ENCODE measurements at places on chromosomes 11 and 22.

DNA sequence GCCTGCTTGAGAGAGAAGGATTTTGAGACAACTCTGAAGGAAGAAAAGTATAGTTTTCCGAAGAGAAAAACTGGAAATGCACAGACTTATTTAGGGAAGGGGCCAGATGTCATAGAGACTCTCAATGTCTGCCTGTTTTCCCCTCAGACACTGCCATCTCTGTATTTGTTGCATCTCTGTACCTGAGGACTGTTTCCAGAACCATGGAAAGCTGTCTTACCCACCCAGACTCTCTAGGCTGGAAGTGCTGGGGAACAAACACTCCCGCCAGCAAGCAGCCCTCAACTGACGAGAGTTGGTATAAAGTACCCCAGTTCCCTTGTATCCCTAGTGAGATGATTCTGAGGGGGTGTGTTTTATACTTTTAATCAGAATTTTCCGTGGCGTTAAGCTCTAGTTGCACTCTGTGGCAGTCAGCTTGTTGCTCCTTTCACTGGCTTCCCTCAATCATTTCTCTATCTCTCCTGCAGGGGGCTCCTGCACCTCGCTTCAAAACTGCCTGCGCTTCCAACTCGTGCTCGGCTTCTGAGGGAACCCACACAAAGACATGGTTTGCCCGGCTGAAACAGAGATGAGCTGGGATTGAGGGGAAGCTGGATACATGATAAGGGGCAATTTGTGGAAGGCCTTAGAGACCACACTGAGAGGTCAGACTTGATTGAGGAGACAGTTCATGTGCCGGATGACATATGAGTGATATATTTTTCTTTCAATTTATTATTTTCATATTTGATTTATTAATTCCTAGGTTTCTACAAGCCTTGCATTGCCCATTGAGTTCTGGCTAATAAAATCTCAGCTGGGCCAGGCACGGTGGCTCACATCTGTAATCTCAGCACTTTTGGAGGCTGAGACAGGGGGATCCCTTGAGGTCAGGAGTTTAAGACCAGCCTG, 36.9 kb upstream of the CLPB start:
- DNase-seq = peak; percentile 41

GRCh38 chr11:30724274-30724673, 138.1 kb upstream of the MPPED2 start:
- no peak for DNase-seq

- no peak for DNase-seq
Observed at GRCh38 chr22:46851941-46852340, 89.5 kb downstream of the TBC1D22A start.

- no peak for DNase-seq
Observed at GRCh38 chr11:35494957-35495490, 30.4 kb downstream of the PAMR1 start.

GRCh38 chr11:19963697-19964387, 196.4 kb downstream of the DBX1 start:
- DNase-seq = no peak

DNA sequence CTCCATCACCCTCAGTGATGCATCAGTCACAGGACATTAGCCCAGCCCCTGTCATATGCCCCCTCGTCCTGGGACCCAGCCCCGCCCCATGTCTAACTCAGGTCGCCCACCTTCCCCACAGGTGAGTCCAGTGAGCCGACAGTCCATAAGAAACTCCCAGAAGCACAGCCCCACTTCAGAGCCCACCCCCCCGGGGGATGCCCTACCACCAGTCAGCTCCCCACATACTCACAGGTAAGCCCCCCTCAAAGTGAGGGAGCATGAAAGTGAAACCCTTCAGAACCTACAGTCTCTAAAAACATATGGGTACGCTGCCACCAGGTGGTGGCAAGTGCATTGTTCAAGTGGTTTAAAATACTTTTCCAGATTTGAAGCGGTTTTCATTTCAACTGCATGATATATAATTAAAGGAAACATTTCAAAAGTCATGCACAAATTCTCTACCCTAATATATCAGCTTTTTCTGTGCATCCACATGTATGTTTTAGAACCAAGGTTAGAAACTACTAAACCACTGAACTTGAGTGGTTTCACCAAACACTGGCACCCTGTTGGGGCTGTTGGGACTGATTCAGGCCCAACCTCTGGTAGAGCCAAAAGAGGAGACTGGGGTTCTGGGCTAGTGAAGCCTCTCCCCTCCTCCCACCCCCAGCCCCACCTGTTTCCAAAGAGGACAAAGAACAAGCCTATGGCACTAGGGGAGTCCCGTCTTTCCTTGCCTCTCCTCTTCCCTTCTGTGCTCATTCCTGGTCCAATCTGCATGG, 17.3 kb downstream of the EPS8L2 start:
- DNase-seq = no peak

GRCh38 chr11:125591649-125592304, 875 bp upstream of the STT3A start:
- DNase-seq = peak; percentile 74

GRCh38 chr11:123977731-123978347, at the start of gene OR10S1:
TSS of gene OR10S1 (minus strand) at chr11:123977781. CDS start at chr11:123977664, 117 bp downstream.
- DNase-seq = no peak

- no peak for DNase-seq
Observed at GRCh38 chr22:23841292-23841691, 2.5 kb upstream of the DERL3 start.

GRCh38 chr22:39439170-39439569, 17.6 kb upstream of the MGAT3 start:
- DNase-seq = no peak

- DNase-seq = no peak
Observed at GRCh38 chr11:629237-629583, 2.2 kb upstream of the SCT start.

- no peak for DNase-seq
Observed at GRCh38 chr22:24315367-24315966, 44.8 kb downstream of the SPECC1L start.

- no peak for DNase-seq
Observed at GRCh38 chr11:132332521-132332920, 962.1 kb downstream of the NTM start.

- DNase-seq = no peak
Observed at GRCh38 chr22:33401291-33401690, 343.1 kb upstream of the SYN3 start.

DNA sequence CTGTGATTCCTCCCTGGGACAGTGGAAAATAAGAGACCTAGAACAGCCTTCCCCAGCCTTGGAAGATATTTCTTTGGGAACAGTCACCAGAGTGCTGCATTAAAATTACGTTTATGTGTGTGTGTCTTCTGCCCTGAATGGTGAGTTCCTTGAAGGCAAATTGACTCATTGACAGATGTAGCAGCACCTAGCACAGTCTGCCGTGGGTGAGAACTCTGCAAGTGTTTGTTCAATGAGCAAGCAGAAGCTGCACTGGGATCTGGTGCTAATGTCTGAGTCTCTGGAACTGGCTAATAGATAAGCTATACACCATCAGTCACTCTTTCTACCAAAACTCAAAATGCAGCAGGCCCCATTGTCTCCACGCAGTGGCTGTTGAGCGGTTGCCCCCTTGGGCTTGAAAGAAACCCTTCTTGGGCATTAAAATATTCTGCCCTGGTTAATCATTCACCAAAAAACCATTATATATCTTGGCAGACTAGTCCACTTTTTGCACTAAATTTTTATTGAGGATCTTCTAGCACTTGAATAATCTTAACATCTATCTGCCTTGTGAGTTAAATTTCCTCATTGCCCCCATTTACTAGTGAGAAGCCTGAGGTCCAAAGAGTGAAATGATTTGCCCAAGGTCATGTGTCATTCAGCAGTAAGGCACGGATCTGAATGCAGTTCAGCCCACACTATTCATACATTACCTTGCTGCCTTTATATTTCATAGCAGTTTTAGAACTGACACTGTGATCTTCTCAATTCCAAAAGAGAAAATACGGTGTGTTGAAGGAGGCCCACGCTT, 87.8 kb upstream of the GALNT18 start:
- DNase-seq = no peak

DNA sequence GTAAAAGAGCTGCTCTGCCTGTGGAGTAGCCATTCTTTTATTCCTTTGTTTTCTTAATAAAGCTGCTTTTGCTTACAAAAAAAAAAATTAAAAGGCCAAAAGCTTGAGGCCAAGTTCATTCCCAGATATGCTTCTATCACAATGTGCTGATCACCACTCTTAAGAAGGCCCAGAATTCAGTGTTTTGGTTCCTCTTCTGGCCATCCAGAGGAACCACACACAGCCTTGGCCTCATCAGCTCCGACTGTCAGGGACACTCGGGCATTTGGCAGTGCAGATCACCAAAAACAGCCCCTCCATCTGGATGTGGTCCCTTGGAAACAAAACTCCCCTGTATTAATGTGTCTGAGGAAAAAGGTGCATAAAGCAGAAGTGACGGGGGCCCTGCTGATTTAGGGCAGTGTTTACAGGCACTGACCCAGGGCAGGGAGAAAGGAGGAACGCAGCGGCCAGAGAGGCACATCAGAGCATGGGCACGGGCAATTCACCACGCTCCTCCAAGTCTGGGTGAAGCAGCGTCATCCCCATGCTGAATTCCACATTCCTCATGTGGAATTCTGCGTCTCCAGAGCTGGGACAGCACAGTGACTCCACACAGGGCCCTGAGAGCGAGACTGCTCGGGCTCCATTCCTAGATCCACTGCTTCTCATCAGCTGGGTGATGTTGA, 17.7 kb downstream of the POLDIP3 start:
- no peak for DNase-seq

- no peak for DNase-seq
Observed at GRCh38 chr11:85875505-85875904, 20.3 kb downstream of the CCDC83 start.

- DNase-seq = no peak
Observed at GRCh38 chr11:9853929-9854552, 190.2 kb downstream of the SWAP70 start.

DNA sequence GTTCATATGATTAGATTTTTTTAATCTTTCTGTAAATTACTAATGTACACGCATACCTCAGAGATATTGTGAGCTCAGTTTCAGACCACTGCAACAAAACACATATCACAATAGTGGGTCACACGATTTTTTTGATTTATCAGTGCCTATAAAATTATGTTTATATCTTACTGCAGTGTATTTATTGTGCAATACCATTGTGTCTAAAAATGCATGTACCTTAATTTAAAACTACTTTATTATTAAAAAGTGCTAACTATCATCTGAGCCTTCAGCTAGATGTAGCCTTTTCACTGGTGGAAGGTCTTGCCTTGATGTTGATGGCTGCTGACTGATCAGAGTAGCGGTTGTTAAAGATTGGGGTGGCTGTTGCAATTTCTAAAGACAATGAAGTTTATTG, 918.8 kb upstream of the CHORDC1 start:
- no peak for DNase-seq

DNA sequence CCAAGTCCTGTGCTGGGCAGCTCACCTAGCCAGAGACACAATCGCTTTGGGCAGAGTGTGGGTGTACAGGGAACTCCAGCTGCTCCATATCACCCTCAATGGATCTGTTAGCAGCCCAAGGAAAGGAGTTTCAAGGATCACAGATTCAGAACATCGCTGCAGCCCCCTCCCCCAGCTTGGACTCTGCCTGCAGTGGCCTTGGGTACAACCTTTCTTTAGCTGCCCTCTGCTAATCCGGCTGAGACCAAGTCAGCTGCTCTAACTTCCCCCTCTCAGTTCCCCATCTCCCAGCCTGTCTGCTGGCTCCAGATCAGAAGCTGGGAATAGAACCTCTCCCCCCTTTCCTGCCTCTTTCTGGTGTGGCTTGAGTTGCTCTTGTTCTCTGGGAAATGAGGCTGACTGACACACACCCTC, 1.3 kb downstream of the TMEM86A start:
- peak; percentile 60 for DNase-seq

DNA sequence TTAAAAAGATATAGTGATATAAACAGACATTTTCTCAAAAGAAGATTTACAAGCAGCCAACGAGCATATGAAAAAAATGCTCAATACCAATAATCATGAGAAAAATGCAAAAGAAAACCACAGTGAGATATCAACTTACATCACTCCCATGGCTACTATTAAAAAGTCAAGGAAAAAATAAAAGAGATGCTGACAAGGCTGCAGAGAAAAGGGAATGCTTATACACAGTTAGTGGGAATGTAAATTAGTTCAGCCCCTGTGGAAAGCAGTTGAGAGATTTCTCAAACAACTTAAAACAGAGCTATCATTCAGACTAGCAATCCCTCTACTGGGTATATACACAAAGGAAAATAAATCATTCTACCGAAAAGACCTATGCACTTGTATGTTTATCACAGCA, 97.1 kb upstream of the CARD18 start:
- DNase-seq = no peak

DNA sequence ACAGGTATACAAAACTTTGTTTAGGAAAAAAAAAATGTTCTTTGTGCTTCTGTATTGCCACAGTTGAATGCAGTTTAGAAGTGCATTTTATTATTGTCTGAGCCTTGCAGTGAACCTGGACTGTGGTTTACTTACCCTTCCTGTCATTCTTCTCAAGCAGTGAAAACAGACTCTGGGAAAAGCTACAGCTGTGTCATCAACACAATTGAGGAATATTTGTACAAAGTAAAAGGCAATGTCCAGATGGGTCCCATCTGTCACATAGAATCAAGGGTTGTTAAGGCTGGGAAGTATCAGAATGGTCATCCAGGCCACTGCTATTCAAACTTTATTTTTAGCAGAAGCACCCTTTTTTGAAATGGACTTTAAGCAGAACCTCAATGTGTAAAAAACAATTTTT, 73.3 kb downstream of the TRIM44 start:
- DNase-seq = no peak

- no peak for DNase-seq
Observed at GRCh38 chr11:91365986-91366585, 858.5 kb upstream of the FAT3 start.

DNA sequence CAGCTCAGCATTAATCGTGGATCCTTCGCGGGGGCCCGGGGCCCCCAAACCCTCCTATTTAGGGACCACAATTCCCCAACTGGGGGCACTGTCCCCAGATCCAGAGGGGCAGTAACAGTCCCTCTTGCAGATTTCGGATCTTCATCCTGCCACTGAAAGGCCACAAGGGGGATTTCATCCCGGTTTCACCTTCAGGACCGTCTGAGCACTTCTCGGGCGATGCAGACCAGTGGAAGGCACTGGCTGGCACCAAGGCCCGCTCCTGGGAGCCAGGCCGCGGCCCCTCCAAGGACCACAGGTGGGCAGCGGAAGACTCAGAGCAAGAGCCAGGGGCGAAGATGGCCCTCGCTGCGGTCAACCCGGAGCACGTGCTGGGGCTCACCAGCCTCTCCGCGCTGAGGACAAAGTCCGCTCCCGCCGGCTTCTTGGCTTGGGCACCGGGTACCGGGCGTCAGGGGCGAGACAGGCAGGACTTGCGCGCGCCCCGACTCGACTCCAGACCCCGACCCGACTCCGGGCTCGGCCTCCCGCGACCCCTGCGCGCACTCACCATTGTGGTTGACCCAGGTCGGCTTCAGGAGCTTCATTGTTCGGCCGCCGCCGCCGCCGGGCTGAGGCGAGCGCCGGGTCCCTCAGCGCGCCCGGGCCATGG, 517 bp downstream of the HIRA start:
- DNase-seq = no peak

GRCh38 chr11:9569588-9570164, 3.8 kb upstream of the WEE1 start:
- no peak for DNase-seq

Measured in substantia nigra (tissue), 51 donors.